A673 (cell line): ENCODE measurements at places on chromosomes 7 and 10.

DNA sequence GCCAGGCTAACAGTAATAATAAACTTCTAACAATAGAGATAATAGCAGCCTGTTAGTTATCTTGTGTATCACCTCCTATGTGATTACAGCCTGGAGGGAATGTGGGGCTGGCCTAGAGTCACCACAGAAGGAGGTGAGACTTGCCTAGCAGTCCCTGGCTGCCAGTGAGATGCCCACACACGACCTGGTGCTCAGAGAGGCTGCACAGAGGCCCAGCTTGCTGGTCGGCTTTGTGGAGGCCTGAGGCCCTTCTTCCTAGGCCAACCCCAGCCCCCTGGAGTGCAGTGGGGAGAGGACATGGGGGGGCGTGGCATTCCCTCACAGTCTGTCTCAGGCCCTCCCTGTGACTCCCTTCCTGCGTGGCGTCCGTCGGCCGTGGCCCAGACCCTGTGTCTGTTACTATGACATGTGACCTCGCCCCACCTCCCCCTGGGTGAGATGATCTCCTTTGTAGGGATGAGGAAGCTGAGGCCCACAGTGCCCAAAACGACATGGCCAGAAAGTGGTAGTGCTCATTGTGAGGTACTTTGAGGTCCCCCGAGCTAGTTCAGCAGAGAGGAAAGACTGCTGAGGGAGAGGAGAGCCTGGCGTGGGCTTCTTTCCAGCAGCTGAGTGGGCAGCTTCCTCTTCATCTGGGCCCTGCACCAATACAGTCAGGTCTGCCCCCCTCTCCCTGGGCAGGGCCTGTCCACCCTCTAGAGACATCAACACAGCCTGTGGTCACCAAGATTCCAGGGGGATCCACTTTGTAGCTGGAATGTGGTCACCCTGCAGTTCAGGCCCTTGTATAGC, 29.7 kb downstream of the UNC5B start:
- no peak for DNase-seq

DNA sequence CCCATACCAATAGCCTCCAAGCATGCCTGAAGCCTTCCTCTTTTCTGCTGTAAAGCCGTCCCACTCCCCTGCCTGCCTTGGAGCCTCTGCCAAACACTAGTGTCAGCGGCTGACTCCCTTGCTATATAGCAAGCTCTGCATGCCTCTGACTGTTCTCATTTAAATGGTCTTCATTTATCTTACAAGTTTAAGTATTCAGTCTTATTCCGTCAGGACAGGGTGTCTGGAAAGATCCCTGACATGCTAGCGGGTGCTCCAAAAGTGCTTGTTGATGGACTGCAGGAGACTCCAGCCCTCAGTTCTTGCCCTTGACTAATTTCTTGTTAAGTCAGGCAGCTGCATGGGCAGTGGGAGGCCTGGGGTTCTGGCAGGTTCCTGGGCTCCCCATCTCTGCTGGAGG, 298.7 kb downstream of the GFRA1 start:
- DNase-seq, result no peak

DNA sequence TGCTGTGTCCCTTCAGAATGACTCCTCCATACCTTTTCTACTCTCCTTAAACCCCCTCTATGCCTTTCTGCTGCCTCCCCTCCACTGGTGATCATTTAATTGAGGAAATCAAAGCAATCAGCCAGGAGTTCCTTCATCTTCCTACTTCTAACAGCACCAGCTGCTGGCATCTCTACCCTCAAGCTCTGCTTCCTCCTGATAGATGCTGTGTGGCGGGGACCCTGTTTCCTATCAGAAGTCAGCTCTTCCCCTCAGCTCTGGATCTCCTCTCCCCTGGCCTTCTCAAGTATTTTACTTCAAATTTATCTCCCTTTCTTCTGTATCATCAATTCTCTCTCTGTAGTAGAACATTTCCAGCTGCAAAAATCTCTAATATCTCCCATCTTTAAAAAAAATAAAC, 183.7 kb downstream of the ELMO1 start:
- DNase-seq, result no peak

GRCh38 chr10:132036153-132036886, 29.4 kb upstream of the JAKMIP3 start:
- DNase-seq, result peak; percentile 55

DNA sequence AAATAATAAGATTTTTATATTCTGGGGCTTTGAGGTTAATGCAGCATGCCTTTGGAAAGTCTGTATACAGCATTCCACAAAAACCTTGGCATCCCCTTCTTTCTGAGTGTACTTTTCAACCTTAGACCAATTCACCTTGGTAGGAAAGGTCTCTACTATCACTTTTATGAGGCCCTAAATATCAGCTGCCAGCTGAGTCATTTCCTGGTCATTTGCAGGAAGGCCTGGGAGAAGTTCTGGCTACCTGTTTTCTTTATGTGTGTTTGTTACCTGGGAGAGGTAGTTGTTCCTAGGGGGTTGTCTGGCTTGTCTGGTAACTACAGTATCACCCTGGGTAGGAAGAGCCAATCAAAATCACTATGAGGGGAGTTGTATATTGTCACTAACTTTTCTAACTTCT, 4.1 kb downstream of the SPAM1 start:
- no peak for DNase-seq

- DNase-seq, result no peak
These were observed 41.8 kb downstream of the PLEKHA8 start for GRCh38 chr7:30070052-30070451.

- no peak for DNase-seq
These were observed 85.0 kb downstream of the SGMS1 start for GRCh38 chr10:50538555-50539398.

DNA sequence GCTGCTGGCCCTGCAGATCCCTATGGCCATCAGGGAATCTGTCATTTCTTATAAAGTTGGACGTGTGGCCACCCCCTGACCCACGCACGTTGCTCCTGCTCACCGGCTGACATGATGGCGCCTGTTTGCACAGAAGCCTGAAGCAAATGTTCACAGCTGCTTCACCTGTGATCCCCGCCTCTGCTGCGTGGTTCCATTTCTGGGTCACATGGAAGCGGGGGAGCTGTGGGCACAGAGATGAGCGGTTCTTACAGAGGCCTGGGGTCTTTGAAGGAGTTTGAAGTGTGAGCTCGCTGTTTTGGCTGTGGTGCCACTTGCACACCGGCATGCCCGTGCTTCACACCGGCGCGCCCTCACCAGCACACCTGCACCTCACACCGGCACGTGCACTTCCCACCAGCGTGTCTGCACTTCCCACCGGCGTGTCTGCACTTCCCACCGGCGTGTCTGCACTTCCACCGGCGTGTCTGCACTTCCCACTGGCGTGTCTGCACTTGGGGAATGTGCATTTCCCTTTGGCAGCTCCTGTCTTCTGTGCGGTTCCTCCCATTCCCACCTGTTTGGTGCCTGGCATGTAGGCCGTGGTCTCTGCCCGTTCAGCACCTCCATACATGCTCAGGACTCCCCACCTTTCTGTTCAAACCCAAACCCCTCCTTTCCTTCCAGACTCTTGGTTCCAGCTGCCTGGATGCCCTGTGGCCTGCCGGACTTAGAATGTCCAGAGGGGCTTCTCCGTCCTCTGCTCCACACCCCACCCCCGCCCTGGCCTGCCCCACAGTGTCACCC, 86.7 kb downstream of the INPP5A start:
- no peak for DNase-seq

- no peak for DNase-seq
These were observed 66.2 kb downstream of the LARP4B start for GRCh38 chr10:865257-865656.

GRCh38 chr10:118472415-118473304, 122.8 kb downstream of the PRLHR start:
- no peak for DNase-seq
